ENCODE measurements at places on chromosomes 6 and 20.

DNA sequence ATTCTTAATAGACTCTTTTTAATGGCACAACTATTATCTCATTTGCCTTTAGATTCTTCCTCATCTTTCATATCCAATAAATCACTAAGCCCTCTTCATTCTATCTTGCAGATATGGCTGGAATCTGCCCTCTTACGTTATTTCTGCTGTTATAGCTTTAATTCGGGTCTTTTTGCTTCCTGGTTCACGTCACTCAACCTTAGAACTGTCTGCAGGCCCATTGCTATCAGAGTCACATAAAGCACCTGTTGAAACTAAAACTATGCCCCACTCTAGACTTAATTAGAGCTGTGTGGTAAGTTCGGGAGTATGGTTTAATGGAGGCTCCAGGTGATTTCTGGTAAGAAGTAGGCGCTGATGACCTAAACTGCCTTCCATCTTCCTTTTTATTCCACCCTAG is 988 bp downstream of the QRSL1 start:
- DNase-seq = no peak

GRCh38 chr6:127484212-127484863 is 25.1 kb upstream of the KIAA0408 start:
- DNase-seq = no peak

DNA sequence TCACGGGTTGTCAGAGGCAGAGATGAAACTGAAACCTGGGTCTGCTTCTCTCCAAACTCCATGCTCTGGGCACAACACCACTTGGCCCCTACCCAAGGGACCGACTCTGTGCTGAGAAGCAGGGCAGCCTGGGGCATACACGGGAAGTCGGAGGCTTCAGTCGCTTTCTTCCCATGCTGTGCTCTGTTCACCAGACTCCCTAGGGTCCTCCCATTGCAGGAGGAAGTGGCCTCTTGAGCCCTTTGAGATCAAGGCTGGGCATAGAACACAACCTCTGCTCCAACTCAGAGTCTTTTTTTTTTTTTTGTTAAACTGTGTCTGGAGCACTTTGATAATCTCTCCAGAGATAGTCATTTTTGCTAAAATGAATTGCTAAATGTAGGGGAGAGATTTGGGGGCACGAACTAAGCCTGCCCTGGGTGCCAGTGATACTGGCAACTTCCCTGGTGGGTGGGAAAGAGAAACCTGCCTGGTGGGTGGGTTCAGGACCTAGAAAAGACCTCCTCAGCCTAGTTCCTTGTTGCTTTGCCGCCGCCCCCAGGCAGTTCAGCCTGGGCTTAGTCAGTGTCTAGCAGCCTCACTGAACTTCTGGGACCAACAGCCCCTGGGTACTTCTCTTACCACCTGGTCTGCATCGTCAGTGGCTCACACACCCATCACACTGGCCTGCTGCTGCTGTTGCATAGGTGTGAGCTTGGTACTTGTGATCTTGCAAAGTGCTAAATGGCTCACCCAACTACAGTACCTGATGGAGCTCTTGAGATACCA is 62.0 kb downstream of the PPP1R14C start:
- no peak for DNase-seq

DNA sequence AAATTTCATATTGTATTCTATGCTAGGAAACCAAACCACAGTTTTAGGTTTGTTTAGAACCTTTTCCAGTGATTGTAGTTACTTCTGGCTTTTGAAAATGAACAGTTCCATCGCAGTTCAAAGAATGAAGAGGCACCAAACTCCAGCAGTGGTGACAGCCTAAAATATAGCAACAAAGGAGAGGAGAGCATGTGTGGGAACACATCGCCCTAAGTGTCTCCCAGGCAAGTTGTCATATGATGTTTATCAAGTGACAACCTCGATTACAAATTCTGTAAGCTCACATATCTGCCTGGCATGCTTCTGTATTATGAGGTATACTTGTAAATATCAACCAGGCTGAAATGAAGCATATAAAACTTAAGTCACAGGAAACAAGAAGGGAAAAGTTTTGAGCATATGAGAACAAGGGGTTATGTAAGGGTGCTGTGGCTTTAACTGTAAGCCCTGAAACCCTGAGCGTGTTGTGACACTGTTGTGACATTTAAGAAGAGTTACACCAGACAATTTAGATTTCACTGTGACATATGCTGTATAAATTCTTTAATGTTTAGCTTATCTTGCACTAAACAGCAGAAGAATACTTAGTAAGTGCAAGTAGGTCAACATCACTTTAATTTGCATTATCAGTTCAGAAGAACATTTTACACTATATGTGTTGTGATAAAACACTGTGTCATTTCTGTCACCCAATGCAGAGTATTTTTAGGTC is 29.1 kb upstream of the FBXL4 start:
- DNase-seq = no peak

GRCh38 chr20:13105864-13106457 is 97.2 kb downstream of the SPTLC3 start:
- no peak for DNase-seq

- peak; percentile 75 for DNase-seq
These were observed 1.1 kb upstream of the JAG1 start for GRCh38 chr20:10674684-10675449.

DNA sequence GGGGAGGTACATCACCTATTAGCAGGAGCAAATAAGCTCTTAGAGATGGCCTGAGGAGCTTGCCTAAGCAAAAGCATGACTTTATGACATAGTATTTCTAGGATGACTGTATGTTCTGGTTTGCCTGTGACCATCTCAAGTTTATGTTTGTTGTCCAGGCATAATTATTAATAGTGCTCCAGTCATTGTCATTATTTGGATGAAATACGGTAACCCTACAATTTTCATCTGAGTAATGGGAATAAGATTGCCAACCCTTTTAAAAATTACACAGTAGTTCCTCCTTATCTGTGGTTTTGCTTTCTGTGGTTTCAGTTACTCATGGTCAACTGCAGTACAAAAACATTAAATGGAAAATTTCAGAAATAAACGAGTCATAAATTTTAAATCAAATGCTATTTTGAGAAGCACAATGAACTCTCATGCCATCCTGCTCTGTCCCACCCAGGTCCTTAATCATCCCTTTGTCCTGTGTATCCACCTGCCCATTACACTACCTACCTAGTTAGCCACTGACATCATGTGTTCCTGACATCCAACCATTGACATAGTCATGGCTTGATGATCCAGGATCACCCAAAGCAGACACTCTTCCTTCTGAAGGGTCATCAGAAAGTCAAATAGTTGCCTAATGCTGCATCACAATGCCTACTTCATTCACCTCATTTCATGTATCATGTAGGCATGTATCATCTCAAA is 27.0 kb upstream of the TFB1M start:
- DNase-seq = no peak

DNA sequence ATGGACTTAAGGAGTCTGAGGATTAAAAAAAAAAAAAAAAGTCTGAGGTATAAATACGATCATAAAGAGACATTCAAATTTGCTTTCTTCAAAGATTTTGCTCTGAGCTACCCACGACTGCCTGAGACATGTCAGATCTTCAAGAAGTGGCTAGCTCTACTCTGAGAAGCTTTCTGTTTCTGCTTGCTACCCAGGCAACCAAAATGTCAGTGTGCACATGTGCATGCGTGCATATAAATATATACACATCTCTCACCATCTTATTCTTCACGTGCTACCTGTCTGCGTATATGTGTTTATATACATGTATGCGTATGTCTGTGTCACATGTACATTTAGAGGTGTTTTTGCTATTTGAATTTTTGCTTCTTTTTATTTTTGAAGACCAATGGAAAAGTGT is 299.6 kb upstream of the STXBP5 start:
- no peak for DNase-seq

GRCh38 chr6:38322138-38322537 is 317.6 kb downstream of the BTBD9 start:
- DNase-seq = no peak

- DNase-seq = no peak
These were observed 102.1 kb upstream of the STMND1 start for GRCh38 chr6:16999491-17000436.

DNA sequence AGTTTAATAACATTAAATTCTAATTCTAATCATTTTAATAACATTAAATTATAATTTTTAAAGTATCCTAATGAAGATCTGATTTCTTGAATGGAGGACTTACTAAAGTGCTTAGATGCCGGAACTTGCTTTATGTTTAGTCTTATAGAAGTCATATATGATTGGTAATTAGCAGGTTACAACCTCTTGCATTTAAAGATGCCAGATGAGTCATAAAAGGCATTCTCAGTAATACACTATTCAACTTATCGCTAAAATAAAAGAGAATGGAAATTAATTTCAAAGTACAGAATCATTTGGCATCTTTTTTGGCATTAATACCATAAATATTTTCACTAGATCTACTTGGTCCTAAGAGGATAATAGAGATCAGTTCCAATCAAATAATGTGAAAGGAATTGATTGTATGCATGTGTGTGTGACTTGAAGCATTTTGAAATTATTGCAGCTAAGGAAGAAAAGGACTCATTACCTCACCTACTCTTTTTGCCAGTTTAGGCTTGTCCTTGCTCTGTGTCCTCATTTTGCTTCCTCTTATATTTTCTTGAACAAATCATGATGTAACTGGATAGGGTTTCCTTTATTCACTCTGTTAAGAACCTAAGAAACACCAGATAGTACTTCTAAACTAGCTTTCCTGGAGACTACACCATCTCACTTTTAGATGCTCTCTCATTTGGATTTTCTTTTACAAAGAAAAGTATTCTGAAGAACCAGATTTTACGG is 2.7 kb downstream of the COL21A1 start:
- DNase-seq = no peak

- no peak for DNase-seq
These were observed 7.4 kb upstream of the IGF2R start for GRCh38 chr6:159961528-159961927.

DNA sequence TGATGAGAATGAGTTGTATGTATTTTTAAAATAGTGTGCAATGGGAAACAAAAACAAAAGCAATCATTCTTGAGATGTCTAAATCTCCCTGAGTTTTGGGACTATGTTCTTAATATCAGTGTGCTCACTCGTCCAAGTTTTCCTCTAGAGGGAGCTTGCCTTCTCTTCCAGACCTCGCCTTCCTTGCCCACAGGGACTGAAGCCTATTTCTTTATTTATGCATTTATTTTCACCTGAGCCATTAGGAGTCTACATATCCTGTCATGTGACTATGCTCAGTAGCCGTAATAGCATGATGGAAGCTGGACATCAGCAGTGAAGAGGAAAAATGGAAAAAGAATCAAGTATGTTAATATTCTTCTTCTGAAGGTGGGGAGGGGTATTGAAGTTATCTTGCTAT is 131.2 kb downstream of the SH3BGRL2 start:
- DNase-seq = no peak

DNA sequence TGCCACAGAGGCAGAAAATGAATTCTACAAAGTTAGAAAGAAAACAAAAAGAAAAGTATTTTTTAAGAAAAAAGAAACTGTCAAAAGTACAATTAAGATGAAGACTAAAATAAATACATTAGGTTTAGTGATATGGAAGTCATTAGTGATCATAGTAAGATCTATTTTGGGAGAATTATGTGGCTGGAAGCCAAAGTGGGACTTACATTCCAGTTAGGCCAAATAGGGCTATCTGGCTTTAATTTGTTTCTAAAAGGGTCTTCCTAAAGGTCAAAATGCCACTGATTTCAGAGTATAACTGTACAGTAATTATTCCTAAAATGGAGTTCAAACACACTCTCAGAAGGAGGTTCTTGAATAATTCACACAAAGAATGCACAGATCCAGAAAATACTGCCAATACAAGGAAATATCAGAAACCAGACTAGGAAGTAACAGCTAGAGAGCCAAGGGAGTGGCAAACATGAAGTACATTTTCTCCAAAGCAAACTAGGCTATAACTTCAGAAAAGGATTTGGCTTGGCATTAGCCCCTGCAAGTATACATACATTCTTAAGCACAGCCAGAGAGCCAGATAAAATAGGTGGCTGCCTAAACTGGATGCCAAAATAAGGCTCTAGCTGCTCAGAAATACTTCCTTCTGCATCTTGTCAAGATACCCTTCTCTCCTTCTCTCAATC is 45.3 kb downstream of the PDSS2 start:
- DNase-seq = no peak

DNA sequence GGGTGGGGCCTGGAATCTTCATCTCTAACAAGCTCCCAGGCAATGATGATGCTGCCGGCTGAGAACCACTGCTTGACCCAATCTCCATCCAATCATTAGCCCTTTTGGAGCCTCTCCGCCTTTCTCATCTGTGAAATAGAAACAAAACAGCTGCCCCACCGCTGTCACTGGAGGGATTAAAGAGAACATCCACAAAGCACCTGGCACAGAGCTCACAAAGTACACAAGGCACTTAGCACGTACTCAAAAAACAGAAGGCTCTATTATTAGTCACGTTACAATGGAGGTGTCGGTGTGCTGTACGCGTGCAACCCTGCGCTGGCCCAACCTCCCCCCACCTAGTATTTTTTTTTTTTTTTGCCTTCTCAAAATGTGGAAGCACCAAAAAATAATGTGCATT is 213.5 kb upstream of the ARID1B start:
- no peak for DNase-seq

GRCh38 chr20:46130534-46130933 is 12.4 kb downstream of the CD40 start:
- DNase-seq = no peak

DNA sequence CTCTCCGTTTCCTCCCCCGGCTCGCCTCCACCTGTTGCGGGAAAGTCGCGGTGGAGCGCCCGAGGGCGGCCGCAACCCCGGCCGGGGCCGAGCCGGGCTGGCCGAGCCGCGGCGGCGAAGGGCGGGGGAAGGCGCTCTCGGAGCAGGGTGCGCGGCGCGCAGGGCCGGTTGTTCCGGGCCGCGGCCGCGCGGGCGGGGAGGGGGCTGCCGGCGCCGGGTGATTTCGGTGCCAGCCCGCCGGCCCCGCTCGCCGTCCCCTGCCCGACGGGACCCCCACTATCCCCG is 235 bp downstream of the MAP7 start:
- no peak for DNase-seq

GRCh38 chr6:74058606-74059005 is 362.6 kb downstream of the CD109 start:
- no peak for DNase-seq

DNA sequence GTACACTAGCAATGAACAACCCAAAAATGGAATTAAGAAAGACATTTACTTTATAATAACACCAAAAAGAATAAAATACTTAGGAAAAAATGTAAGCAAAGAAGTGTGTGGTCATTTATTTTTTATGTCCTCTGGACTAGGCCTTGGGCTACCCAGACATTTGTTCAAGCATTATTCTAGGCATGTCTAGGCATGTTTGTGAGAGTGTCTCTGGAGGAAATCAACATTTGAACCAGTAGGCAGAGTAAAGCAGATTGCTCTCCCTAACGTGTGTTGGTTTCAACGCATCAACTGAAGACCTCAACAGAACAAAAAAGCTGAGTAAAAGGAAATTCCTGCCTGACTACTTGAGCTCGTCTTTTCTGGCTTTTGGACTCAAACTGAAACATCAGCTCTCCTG is 84.5 kb downstream of the ANKEF1 start:
- DNase-seq = no peak

- no peak for DNase-seq
These were observed 23.0 kb upstream of the IER3 start for GRCh38 chr6:30767158-30767943.

- no peak for DNase-seq
These were observed 71.7 kb upstream of the FRMD1 start for GRCh38 chr6:168150551-168151320.

Measured in adrenal gland (tissue), 19 donors.